ENCODE measurements at places on chromosomes 5 and 9.

DNA sequence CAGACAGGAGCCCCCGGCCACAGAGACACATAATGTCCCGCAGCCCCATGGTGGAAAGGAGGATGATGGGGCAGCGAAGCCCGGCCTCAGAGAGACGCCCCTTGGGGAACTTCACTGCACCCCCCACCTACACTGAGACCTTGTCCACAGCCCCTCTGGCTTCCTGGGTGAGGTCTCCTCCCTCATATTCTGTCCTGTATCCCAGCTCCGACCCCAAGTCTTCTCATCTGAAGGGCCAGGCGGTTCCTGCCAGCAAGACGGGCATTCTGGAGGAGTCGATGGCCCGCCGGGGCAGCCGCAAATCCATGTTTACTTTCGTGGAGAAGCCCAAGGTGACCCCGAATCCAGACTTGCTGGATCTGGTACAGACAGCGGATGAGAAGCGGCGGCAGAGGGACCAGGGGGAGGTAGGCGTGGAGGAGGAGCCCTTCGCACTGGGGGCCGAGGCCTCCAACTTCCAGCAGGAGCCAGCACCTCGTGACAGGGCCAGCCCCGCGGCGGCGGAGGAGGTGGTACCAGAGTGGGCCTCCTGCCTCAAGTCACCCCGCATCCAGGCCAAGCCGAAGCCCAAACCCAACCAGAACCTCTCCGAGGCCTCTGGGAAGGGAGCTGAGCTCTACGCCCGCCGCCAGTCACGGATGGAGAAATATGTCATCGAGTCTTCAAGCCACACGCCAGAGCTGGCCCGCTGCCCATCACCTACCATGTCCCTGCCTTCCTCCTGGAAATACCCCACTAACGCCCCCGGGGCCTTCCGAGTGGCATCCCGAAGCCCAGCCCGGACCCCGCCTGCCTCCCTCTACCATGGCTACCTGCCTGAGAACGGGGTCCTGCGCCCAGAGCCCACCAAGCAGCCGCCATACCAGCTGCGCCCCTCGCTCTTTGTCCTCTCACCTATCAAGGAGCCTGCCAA is 8.9 kb downstream of the SYNPO start:
- DNase-seq = no peak

DNA sequence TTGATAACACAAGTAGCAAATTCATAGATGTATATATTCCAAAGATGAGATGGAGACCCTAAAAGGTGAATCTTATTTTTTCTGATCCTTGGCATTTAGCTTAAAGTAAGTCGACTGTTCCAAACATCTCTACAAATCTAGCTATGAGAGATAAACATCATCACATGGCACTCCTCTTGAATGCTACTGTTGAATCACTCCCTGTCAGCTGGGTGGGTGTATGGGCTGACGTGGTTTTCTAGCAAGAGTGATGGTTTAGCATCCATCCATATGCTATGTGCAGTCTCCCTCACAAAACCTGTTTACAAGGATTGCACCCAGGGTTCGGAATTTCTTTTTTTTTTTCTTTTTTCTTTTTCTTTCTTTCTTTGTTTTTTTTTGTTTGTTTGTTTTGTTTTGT is 13.8 kb downstream of the ACO1 start:
- peak; percentile 63 for DNase-seq

DNA sequence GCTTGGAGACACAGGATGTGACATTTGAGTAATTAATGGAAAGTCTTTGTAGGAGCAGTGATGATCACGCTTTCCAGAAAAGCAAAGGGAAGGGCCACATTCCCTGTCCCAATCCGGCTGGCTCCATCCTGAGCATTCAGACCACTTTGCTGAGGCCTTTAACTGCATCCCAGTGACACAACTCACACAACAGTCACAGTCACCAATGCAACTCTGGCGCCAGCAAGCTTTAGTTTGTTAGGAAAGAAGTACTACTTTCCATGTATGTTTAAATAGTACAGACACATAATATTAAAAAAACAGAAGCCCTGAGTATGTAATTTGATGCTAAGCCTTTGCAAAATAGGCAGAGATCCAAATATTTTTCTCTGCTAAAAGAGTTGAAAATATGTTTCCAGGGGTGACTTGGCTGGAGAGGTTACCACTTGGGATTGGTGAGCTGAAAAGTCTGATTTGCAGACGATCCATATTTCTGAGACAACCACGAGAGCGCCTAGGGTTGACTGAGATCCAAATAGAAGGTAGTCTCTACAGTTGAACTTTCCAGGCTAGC is 31.7 kb upstream of the GAS1 start:
- no peak for DNase-seq

GRCh38 chr9:126146254-126147145 is 180.1 kb upstream of the MVB12B start:
- DNase-seq = no peak

- peak; percentile 99 for DNase-seq
Observed at GRCh38 chr9:128218518-128219389, 15.6 kb downstream of the DNM1 start.

GRCh38 chr9:120778758-120779157 is 14.5 kb downstream of the FBXW2 start:
- no peak for DNase-seq

- DNase-seq = peak; percentile 14
Observed at GRCh38 chr5:37569466-37569865, 190.3 kb downstream of the WDR70 start.

- DNase-seq = no peak
Observed at GRCh38 chr5:42898760-42899159, 87.1 kb upstream of the SELENOP start.

Data from inflammatory macrophage treated with lipopolysaccharide for 1 hour (primary cell).